T-helper 2 cell treated with Interferon-gamma antibody and Interleukin-4, amounts not matched to agents 100 ng/mL and 5 ng/mL, for 36 hours (primary cell): ENCODE measurements at places on chromosomes 1 and 21. TPM values are rescaled to one million over a fixed set of nuclear protein-coding genes. Genes with fewer than 3 reads are reported as not detected.

The LCK gene
- total RNA-seq: 413 and 422 TPM in 2 replicates

The TMEM269 gene
- 0.11 and 0.23 TPM in 2 replicates for total RNA-seq

The PTGS2 gene
- total RNA-seq: 1.2 and 1.3 TPM in 2 replicates

The NECTIN4 gene
- total RNA-seq: 0.05 and 0.18 TPM in 2 replicates

The RSPO1 gene
- not detected in 2 replicates for total RNA-seq

The POLR3GL gene
- 20.8 and 21.8 TPM in 2 replicates for total RNA-seq

The GBP6 gene
- total RNA-seq: 0.34 and 0.36 TPM in 2 replicates

The PKNOX1 gene
- total RNA-seq: 31.3 and 32.2 TPM in 2 replicates

The CNIH3 gene
- 1.2 and 2.0 TPM in 2 replicates for total RNA-seq

The VHLL gene
- 0.30 and 0.34 TPM in 2 replicates for total RNA-seq

The TMEM240 gene
- 1.0 and 1.1 TPM in 2 replicates for total RNA-seq

The RPE65 gene
- not detected in 2 replicates for total RNA-seq

The ARMH1 gene
- 93.6 and 94.5 TPM in 2 replicates for total RNA-seq

The CDK18 gene
- total RNA-seq: 0.27 and 0.73 TPM in 2 replicates

The RGS13 gene
- total RNA-seq: not detected in 2 replicates

The RXFP4 gene
- total RNA-seq: 0.14 TPM in 2 replicates

The B4GALT3 gene
- 49.4 and 52.1 TPM in 2 replicates for total RNA-seq

The CLDN14 gene
- total RNA-seq: not detected in 2 replicates

The INSRR gene
- 0.14 TPM in 1 of 2 replicates, not detected in the other for total RNA-seq

The AKNAD1 gene
- total RNA-seq: not detected in 2 replicates

The FALEC gene
- not detected in 2 replicates for total RNA-seq

The SPATA21 gene
- 0.11 TPM in 1 of 2 replicates, not detected in the other for total RNA-seq

The CYYR1 gene
- not detected in 2 replicates for total RNA-seq

The SLC6A17 gene
- 0.02 TPM in 2 replicates for total RNA-seq

The PTAFR gene
- 0.23 TPM in 2 replicates for total RNA-seq

The TIE1 gene
- 0.14 and 0.27 TPM in 2 replicates for total RNA-seq

The NSUN4 gene
- 22.6 and 24.2 TPM in 2 replicates for total RNA-seq

The OVAAL gene
- not detected in 2 replicates for total RNA-seq

The S100B gene
- 0.20 TPM in 1 of 2 replicates, not detected in the other for total RNA-seq

The MTR gene
- 39.9 and 40.6 TPM in 2 replicates for total RNA-seq

The SLAMF7 gene
- total RNA-seq: 6.8 and 8.0 TPM in 2 replicates

The CSTB gene
- total RNA-seq: 63.8 and 68.7 TPM in 2 replicates

The CSMD2 gene
- total RNA-seq: not detected in 2 replicates

The CELA3B gene
- total RNA-seq: not detected in 2 replicates

The TMEM52 gene
- 0.23 TPM in 1 of 2 replicates, not detected in the other for total RNA-seq

The CACNA1E gene
- total RNA-seq: 0.05 and 0.11 TPM in 2 replicates

The PTPRU gene
- 0.14 and 0.16 TPM in 2 replicates for total RNA-seq

The FAM72B gene
- 19.7 and 22.5 TPM in 2 replicates for total RNA-seq

The CENPF gene
- total RNA-seq: 117 and 119 TPM in 2 replicates

The HNRNPU gene
- 461 and 469 TPM in 2 replicates for total RNA-seq

The PROX1 gene
- not detected in 2 replicates for total RNA-seq

The CFAP141 gene
- total RNA-seq: 0.50 TPM in 1 of 2 replicates, not detected in the other

The ATP8B2 gene
- 123 and 125 TPM in 2 replicates for total RNA-seq

The ACKR1 gene
- total RNA-seq: not detected in 2 replicates

The SFN gene
- 1.1 and 1.5 TPM in 2 replicates for total RNA-seq

The C2CD4D gene
- 0.68 and 1.1 TPM in 2 replicates for total RNA-seq

The EFNA4 gene
- total RNA-seq: 6.0 and 6.8 TPM in 2 replicates

The AGMAT gene
- total RNA-seq: 20.2 and 20.4 TPM in 2 replicates

The IFFO2 gene
- total RNA-seq: 15.3 and 19.5 TPM in 2 replicates
